ENCODE measurements at places on chromosomes 3 and 15.

- no peak for DNase-seq
These were observed 8.6 kb upstream of the SRP14 start for GRCh38 chr15:40047415-40048210.

GRCh38 chr15:52114261-52115055, 1.9 kb upstream of the BCL2L10 start:
- no peak for DNase-seq

GRCh38 chr15:42736178-42736792, 643 bp downstream of the CDAN1 start:
- peak; percentile 39 for DNase-seq

- DNase-seq: no peak
These were observed 56.5 kb downstream of the MCTP2 start for GRCh38 chr15:94287794-94288246.

GRCh38 chr3:194632226-194632808, 902 bp downstream of the TMEM44 start:
- no peak for DNase-seq

- DNase-seq: no peak
These were observed 28.8 kb downstream of the ATG7 start for GRCh38 chr3:11300970-11301369.

- no peak for DNase-seq
These were observed 105.7 kb downstream of the LRRK1 start for GRCh38 chr15:101024706-101025500.

DNA sequence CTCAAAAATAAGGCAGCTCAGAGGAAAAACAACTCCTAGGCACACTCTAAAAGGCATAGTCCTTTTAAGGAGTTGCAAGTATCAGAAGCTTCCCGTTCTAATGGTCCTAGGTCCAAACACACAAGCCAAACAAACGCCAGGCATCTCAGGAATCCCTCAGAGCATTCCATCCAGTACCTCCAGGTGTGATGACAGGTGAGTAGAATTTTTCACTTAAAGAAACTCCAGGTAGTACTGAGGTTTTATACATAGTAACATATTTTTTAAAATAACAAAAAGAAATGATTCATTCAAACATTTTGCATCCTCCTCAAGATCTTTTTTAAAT, 1092.3 kb downstream of the TUSC7 start:
- no peak for DNase-seq

- DNase-seq: no peak
These were observed 162.8 kb downstream of the CGGBP1 start for GRCh38 chr3:87895983-87896382.

- DNase-seq: no peak
These were observed 128.5 kb downstream of the SQOR start for GRCh38 chr15:45763170-45763869.

DNA sequence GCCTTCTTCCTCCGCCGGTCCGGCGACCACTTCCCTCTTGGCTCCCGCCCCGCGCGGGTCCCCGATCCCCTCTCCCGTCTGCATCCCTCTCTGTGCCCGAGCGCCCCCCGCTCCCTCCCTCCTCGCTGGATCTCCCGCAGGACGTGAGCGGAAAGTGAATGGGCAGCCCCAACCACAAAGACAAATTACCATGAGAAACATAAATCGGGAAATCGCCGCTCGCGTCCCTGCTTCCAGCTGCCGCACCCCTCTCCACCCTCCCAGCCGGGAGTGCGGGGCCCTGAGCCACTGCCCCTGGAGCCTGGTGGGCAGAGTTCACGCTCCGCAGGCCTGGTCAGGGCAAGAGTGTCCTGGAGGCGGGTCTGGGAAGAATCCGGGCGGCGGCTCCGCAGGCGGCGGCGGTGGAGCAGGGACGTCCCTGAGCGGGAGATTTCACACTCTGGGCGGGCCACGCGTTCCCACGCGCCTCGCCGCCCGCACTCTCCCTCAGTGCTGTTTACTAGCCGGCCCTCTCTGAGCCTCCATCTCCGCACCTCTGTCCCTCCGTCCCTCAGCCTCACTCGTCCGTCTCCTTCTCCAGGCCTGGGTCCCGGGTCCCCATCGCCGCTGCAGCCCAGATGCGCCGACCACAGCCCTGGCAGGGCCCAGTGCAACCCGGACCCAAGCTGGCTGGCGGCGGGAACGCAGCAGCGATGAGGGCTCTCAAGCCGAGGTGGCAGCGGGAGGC, 835 bp downstream of the SEMA5B start:
- peak; percentile 56 for DNase-seq

All from HuH-7 (cell line).